NCI-H774 (cell line): ENCODE measurements at places on chromosomes 1 and 21.

GRCh38 chr21:43600642-43601402 lies 58.5 kb downstream of the HSF2BP start:
- no peak for DNase-seq

DNA sequence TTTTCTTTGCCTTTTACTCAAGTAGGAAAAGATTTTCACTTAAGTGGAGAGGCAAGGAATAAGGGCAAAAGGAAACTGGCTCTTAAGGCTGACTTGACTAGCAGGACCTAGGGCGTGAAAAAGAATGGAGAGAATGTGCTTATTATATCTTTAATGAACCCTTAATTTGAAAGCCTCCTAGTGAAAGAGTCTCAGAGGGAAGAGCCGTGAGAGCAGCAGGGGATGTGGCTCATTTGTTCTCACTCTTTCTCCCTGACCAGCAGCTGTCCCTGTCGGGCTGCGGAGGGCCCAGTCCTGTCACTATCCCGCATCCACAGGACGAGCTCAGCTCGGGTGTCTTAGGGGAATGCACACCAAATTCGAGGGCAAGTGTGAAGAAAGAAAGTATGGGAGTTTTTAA lies 180.1 kb downstream of the EDEM3 start:
- no peak for DNase-seq

- DNase-seq, result no peak
Observed at GRCh38 chr1:92315766-92316599, 17.1 kb downstream of the RPAP2 start.

- no peak for DNase-seq
Observed at GRCh38 chr1:177008653-177009052, 155.9 kb downstream of the ASTN1 start.

GRCh38 chr1:224513787-224514209 lies 79.2 kb upstream of the WDR26 start:
- peak; percentile 84 for DNase-seq

- no peak for DNase-seq
Observed at GRCh38 chr1:116477429-116477828, 93.4 kb downstream of the CD58 start.

GRCh38 chr21:14120091-14120734 lies 90.5 kb downstream of the LIPI start:
- DNase-seq, result no peak

DNA sequence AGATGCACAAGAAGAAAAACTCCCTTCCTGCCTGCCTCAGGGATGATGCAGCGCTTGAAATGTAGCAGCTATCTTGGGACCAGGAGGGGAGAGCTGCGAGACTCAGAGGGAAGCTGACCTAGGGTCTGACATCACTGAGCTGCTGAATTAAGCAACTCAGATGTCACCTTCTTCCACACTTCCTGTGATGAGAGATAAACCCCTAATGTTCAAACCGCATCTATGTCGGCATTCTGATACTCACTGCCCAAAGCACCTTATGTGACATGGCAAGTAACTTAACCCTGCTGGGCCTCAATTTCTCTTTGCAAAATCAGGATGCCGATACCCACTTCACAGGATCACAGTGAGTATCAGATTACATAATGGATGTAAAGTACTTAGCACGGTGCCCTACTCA lies 9.1 kb upstream of the AK2 start:
- no peak for DNase-seq

GRCh38 chr1:240122639-240123613 lies 31.2 kb downstream of the FMN2 start:
- peak; percentile 94 for DNase-seq

DNA sequence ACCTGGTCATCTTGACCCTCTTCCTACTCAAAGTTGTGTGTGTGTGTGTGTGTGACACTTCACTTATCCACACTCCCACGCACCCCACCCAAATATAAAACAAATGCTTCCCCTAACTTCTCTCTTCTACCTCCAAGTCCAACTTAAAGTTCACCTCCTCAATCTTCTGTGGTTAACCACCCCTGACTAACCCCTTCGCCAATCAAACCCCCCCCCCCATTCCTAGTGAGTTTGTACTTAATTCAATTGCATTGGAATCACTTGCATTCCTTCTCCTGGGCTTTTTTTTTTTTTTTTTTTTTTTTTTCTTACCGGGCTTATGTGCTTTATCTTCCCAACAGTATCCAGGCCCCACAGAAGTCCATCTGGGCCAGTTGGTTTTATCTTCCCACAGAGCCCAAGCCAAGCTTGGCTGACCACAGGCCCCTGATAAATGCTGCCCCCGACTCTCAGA lies 78.4 kb downstream of the CD58 start:
- DNase-seq, result no peak

DNA sequence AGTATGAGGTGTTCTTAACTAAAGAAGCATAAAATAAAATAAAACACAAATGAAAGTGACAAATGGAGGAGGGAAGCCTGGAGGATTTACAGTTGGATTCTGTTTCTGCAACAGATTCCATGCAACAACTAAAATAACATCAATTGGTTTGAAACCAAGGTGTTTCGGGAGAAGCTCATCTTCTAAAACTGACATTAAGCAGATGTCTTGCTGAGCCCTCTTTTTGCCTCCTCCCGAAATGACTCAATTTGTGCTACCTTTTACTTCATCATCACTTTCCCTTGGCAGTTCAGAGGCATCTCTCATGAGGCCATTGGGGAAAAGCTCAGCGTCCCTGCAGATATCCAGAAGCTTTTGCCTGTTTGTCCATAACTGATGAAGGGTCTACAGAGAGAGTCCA lies 121.6 kb upstream of the ADAR start:
- DNase-seq, result no peak

GRCh38 chr21:27802816-27803475 lies 836.1 kb upstream of the ADAMTS5 start:
- DNase-seq, result no peak

GRCh38 chr1:10973956-10974881 lies 38.2 kb upstream of the TARDBP start:
- no peak for DNase-seq

- DNase-seq, result no peak
Observed at GRCh38 chr21:42263591-42264131, 44.7 kb downstream of the ABCG1 start.

DNA sequence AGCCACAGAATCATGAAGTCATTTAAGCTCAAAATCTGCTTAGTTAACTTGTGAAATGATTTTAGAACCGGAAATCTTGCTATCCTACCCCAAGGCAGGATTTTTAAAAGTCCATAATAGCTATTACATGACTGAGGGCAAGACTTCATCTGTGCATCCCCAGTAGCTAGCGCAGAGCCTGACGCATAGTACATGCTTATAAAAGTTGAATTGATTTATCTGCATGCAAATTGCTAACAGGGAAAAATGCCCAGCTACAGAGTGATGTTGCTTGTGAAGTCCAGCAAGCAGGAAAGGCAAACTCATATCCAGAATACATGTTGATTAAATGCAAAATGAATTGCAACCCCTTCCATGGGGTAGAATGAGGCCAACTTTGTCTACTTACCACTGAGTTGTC lies 8.1 kb upstream of the MAP1LC3C start:
- no peak for DNase-seq

GRCh38 chr1:79679916-79680315 lies 673.4 kb upstream of the ADGRL4 start:
- no peak for DNase-seq

GRCh38 chr1:183237046-183237445 lies 51.0 kb downstream of the LAMC2 start:
- DNase-seq, result no peak

DNA sequence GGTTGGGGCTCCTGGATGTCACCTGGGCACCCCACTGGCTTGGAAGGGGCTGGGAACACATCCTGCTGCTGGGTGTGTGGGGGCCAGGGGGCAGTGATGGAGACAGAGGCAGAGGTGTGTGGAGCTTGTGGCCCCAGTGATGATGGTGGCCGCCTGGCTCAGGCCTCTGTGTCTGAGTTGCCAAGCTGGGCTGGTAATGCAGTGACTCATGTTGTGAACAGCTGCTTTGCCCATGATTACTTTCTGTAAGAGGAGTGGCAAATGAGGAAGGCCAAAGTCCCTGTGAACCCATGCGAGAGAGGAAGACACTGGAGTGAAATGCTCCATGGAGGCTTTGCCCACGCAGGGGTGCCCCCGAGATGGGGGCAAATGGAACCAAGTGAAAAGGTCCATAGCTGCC lies 86.8 kb downstream of the KCNJ6 start:
- no peak for DNase-seq

DNA sequence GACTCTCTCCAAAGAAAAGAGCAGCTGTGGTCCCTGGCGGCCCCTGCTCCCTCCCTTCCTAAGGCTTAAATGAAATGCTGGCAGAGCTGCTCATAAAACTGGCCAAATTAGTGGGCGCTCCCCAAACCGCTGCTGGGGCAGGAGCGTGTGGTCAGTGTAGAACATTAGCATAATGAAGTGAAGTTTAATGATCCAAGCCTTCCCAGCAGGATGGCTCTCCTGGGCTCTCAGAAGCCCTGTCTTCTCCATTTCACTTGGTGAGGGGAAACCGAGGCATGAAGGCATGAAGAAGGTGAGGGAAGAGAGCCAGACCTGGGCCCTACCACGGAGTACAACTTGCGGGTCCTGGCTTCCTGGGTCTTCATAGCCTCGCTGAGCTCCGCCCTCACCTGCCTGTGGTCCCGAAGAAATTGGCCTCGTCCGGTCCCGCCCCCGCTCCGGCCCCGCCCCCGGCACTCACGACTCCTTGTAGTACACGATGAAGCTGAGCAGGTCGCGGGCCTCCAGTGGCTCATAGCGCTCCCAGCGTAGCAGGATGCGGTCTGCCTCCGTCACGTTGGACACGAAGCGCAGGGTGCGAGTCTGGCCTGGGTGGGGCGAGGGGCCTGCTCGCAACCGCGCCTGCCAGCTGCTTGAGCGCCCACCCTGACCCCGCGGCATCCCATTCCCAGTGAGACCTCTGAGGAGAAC lies 10.3 kb downstream of the INSRR start:
- DNase-seq, result no peak

DNA sequence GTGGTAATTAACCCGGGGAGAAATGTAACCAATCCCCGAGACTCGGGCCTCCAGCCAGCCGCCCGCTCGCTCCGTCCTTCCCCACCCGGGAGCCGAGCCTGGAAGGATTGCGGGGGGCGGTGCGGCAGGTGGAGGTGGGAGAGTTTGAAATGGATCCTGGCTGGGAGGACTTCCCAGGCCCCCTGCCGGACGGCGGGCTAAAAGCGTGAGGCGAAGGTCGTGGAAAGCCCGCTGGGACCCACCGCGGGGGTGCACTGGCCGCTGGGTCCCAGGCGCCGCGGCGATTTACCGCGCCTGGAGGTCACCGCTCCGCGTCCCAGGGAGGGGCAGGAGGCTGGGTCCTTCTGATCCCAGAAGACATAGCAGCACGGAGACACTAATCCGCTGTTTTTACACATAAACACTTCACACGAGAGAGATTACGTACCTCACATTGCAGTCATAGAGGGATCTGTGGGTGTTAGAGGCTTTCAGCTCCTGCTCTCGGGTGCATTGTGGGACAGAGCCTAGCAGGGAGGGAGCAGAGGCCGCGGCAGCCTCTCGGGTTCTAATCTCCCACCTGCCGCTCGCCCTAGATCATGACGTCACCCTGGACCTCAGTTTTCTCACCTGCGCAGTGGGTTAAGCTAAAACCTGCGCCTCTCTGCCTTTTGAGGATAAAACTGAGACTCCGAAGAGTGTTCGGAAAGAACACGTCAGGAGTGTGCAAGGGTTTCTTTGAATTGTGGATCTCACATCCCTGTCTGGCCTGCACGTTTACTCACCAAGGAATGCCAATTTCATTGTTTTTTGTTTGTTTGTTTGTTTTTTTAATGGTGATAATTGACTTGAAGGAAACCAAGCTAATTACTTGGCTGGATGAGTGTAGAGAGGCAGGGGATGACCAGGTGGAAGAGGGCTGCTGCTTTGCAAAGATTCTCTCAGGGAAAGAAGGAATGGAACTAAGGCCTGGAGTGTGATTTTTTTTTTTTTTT lies 17.1 kb upstream of the TMEM9 start:
- DNase-seq, result peak; percentile 80

GRCh38 chr1:160863774-160864131 lies 1.1 kb upstream of the CD244 start:
- DNase-seq, result no peak

GRCh38 chr1:31183927-31184554 lies 55.6 kb downstream of the NKAIN1 start:
- DNase-seq, result peak; percentile 58

- no peak for DNase-seq
Observed at GRCh38 chr21:36990508-36991205, 15.8 kb upstream of the RIPPLY3 start.

DNA sequence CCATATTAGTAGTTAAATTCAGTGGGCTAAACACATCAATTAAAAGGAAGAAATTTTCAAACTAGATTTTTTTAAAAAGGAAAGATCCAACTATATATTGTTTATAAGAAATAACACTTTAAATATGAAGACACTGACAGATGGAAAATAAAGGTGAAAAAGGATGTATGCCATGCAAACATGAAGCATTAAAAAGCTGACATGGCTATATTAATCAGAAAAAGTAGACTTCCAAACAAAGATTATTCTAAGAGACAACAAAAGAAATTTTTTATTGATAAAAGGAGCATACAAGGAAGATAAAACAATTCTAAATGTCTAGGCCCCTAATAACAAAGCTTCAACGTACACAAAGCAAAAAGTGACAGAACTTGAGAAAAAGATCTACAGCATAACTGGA lies 92.2 kb downstream of the ATF6 start:
- DNase-seq, result no peak

DNA sequence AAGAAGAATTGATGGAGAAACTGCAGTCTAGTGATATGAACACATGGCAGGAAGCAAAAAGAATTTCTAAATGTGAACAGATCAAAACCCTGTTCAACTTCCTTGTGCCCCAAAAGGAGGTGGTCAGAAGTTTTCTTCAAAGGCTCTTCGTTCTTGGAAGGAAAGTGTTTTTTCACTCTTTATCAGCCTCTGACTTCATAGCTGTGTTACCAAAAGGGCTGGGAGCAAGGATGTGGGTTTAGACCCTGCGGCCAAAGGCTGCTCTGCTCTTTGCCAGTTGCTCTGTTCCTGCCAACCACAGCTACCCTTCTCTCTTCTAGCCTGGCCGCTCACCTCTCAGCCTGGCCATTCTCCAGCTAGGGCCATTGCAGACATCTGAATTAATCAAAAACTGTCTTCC lies 53.8 kb downstream of the PTGER3 start:
- DNase-seq, result no peak

GRCh38 chr1:19044975-19045831 lies 88.7 kb upstream of the IFFO2 start:
- no peak for DNase-seq

DNA sequence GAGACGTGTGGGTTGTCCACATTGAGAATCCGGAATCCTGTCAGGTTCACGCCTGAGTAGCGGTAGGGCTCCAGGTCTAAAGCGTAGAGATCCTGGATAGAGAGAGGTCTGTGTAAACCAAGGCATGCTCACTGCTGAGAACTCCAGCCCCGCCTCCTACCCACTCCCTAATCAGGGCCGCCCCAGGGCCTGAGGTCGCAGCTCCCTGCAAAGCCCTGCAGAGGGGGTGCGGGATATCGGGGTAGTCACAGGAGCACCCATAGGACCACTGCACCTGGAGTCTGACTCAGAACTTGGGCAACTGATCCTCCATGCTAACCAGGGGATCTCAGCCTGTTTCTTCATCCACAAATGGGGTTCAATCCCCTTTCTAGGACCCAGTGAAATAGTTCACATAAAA lies 174.4 kb downstream of the GRIK3 start:
- DNase-seq, result no peak
